Right renal pelvis (tissue), 4 donors: ENCODE measurements at places on chromosomes 6 and 20. TPM values are rescaled to one million over a fixed set of nuclear protein-coding genes. Genes with fewer than 3 reads are reported as not detected.

The ARHGAP40 gene
- 1.1 TPM for polyA plus RNA-seq

DNA sequence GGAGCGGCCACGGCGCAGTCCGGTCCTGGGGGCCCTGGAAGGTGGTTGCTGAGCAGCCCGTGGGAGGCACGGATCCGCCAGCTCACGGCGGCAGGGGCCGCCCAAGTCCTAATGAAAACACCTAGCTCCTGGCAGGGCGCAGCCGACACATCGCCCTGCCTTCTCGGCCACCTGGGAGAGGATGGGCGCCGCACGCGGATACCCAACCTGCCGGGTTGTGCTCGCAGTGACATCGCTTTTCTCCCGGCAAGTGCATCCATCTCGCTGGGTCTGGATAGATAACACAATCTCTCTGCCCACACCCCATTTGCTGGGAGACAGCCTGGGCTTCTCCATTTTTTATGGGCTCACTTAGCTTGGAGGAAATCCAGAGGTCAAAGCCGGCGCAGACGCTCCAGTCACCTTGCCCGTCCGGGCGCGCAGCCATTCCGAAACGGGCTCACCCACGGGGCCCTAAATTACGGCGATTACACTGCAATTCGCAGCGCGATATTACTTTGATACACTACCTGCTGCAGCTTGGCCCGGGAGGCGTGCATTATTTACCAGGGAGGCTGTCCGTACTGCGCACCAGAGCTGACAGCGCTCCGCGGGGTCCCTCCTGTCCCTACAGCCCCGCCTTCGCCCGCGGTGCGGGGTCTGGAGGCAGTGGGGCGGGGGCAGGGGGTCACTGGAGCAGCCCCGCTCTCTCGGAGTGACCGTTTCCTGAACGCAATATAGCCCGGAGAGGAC lies 36.2 kb upstream of the CCDC167 start:
- DNase-seq: no peak

The EDN1 gene
- 4.2 TPM for polyA plus RNA-seq

- no peak for DNase-seq
Observed at GRCh38 chr6:147950623-147950987, 392.0 kb upstream of the SASH1 start.

DNA sequence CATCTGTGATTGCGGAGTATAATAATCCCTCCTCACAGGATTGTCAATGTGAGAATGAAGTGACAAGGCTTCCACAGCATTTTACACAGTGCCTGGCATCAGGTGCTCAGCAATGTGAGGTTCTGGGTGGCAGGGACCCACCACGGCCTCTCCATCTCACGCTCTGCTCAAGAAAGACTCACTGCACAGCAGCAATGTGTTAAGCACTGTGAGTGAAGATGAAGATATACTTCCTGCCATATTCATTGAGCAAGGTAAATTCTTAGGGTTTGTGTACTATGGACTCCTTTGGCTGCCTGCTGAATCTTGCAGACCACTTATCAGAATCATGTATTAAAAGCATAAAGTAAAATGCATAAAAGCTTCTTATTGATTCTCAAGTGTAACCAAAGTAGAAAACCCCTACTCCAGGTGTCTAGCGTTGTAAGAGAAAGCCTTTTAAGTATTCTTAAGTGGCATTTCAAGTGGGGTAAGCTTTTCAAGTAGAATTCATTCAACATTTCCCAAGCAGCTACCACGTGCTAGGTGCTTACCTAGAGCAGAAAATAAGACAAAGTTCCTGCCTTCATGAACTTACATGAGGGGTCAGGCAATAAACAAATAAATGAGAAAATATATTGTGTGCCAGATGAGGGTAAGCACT lies 17.0 kb upstream of the MEP1A start:
- no peak for DNase-seq

The ENPP3 gene
- polyA plus RNA-seq: 9.6 TPM

The MYL9 gene
- polyA plus RNA-seq: 260 TPM
